ENCODE measurements at places on chromosomes 12 and 14.

GRCh38 chr12:102950950-102951619, 6.4 kb upstream of the ASCL1 start:
- DNase-seq, result no peak

DNA sequence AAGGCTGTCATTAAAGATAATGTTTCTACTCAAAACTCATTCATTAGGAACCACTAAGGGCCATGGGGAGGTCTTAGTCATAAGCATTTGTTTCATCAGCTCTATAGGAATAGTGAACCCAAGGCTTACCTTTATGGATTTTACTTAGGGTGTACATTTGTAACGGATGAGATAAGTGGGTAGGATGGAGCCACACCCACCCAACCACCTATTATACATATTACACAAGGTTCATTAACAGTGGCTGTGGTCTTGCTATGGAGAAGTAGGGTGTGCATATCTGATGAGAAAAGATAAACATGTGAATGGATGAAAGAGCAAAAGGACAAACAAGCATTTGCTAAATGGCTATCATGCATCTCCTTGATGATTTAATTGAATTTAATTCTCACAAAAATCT, 39.6 kb upstream of the ITPR2 start:
- no peak for DNase-seq

DNA sequence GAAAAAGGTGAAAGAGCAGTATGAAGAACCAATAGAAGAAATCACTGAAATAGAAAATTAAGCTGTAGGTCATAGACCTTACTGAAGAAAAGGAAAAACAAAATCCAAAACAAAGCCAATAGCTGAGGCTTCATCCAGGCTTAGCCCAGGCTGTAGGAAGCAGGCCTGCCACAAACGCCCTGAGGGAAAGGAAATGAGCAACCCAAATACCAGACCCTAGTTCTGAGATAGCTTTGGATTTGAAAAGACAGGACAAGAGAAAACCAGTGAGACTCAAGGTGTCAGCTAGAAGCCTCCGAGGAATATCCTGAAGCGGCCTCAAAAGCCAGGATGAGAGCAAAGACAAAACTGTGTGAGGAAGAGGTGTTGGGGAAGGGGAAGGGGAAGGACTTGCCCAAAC, 79.2 kb downstream of the FERMT2 start:
- no peak for DNase-seq

- DNase-seq, result no peak
Observed at GRCh38 chr12:123529686-123530085, 3.8 kb downstream of the RILPL1 start.

DNA sequence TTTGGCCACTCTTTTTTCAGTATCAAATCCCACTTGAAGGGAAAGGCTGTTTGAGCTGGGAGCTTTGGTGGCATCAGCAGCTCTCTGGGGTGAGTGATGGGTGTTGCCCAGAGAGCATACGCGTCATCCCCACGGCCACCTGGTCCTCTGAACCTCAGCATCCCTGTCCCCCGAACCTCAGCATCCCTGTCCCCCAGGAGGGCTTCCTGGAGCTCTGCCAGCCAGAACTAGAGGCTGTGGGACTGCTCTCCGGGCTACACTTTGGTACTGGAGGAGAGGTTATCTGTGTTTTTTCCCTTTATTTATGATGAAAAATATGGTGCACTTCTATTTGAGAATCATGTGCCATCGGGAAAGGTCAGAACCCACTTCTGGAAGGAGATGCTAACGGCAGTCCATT, 131.5 kb upstream of the RTL1 start:
- DNase-seq, result no peak

GRCh38 chr14:50542941-50543418, 10.6 kb upstream of the MAP4K5 start:
- DNase-seq, result peak; percentile 30
